ENCODE measurements at places on chromosomes 3 and 15.

GRCh38 chr3:33664195-33664594 is 53.9 kb downstream of the CLASP2 start:
- no peak for DNase-seq

DNA sequence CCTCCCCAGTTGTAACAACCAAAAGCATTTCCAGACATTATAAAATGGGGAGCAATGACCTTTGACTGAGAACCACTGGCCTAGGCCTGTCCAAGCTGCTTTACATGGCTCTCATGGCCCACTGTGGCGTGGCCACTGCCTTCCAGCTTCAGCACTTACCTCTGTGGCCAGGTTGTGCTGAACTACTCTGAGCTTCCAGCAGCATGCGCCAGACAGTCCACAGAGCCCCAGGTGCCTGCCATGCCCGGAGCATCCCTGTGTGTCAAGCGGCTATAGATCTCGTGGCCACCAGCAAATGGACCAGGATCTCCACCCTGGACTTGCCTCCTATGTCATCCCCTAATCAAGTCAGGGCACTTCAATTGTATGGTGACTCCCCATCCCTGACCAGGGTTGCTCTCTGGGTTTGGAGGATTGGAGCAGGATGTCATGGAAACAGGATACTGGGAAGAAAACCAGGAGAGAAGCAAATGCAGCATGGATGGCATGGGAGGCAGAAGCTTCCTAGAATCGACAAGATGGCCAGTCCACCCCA is 199.7 kb downstream of the UACA start:
- DNase-seq = no peak

GRCh38 chr3:120791913-120792312 is 49.4 kb downstream of the GTF2E1 start:
- DNase-seq = no peak

DNA sequence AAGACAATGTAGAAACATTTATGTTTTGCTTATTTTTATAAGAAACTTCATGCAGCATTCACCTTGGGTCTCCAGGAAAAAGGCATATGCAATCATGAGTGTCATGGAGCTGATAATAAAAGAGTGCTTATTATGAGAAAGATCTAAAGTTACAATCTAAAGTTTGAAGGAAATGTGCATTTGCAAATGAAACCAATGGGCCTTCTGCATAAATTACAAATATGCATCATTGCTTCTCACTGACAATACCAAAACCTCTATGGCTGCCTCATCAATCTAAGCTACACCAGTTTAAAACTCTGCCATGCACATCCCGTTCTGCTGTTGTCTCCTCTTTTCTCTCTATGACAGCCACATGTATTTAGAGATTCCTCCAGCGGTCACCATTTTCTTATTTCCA is 103.2 kb upstream of the ABI3BP start:
- DNase-seq = no peak

DNA sequence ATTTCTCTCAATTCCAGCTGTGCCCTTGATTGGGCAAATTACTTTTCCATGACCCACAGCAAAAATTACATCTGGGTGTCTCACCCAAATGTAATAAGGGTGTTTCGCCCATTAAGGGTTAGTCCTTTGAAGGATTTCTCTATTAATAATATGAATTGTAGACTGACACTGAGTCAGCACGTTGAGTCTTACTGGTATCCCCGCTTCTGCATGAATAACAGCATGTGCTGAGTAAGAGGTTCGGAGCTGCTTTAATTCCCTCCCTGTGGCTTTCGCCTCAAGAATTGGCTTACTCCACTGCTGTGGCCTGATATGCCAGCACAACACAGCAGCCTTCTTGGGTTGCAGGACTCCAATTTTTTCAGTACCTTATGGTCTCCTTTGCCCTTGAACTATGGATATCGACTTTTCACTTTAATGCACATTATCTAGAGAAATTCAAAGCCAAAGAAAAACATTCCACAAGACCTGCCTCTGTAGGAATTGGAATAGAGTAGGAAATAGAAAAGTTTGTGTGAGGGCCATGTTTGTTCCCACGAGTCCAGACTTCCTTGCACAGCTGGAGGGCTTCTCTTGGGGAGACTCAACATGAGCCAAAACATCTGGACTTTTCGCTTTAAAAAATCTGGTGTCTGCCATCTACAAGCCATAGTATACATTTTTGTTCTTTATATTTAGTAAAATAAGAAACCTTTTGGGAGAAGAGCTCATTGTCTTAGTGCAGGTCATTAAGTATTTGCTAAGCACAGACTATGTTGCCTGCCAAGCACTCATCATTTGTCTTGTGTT is 20.7 kb upstream of the ERC2 start:
- no peak for DNase-seq

Data from CD8-positive, alpha-beta memory T cell (primary cell).